ENCODE measurements at places on chromosomes 5 and 9.
A peak's percentile ranks its signal among the peaks of the same experiment; 100 is the strongest.

DNA sequence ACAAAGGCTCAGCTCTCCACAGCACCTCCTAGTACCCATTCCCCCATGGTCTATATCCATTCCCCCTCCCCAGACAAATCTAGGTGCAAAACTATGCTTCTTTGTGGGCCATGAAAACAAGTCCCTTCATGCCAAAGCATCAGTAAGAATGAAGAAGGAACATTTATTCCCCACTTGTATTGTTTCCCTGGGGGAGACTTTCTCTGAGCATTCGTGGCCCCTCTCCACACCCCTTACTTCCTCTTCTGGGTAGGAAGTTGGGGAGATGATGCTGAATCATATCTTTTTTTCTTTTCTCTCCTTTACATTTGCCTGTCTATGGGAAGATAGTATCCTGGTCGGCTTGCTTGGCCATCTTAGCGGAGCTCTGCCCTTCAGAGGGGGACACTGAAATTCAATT, 246.8 kb downstream of the NSG2 start:
- DNase-seq, result no peak

DNA sequence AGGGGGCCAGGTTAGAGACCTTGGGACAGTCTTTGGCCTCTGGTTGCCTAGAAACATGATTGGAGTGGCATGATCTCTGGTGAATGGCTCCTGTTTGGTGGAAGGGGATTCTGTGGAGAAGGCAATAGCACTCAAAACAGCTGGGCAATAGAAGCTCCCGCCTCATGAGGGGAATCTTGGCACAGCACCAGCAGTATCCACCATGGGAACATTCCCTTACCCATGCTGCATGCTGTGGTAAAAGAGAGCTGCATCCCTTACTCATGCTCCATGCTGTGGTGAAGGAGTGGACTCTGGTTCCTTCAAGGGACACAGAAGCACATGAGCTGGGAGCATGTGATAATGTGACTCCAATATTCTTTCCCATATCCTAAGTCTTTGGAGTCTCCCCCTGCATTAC, 160.6 kb downstream of the PJA2 start:
- DNase-seq, result no peak

GRCh38 chr9:93730217-93730616, 153.8 kb downstream of the PHF2 start:
- DNase-seq, result no peak

DNA sequence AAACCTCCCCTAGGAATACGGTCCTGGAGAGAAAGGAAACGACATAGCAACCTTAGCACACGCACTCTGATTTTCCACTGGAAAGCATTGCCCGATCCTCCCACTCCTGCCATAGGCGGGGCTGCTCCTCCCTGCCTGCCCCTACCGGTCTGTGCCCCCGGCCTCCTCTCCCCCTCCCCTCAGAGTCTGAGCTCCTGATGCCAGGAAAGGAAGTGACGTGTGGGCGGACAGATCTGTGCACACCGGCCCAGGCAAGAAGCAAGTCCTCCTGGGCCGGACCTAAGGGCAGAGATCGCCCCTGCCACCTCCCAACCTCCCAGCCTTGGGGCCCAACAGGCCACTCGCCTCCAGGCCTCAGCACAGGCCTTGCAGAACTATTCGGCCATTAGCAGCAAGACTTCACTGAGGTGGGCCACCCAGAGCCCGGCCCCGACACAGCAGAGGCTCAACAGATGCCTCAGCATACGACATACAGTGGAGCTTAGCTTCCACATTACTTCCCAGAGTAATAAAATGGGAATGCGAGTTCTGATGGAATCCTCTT, 7.2 kb downstream of the NINJ1 start:
- no peak for DNase-seq

- peak; percentile 24 for DNase-seq
Measured at GRCh38 chr5:164353155-164353554, 847.7 kb downstream of the MAT2B start.

DNA sequence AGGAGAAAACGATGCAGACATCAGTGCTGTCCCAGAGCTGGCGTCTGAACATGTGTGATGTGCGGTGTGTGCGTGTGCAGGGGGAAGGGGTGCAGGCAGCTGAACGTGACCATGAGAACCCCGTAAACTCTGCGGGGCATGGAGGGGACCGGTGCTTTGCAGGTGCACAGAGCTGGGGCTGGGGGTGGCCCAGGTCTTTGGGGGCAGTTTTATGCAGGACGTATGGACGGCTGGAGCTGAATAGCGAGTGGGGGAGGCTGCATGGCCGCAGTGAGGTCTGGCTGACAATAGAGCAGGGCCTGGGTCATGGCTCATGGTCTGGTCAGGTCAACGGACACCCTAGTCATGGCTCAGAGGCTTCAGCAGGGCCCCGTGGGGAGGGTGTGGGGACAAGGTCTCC, 3.3 kb upstream of the EXOC3 start:
- DNase-seq, result no peak

DNA sequence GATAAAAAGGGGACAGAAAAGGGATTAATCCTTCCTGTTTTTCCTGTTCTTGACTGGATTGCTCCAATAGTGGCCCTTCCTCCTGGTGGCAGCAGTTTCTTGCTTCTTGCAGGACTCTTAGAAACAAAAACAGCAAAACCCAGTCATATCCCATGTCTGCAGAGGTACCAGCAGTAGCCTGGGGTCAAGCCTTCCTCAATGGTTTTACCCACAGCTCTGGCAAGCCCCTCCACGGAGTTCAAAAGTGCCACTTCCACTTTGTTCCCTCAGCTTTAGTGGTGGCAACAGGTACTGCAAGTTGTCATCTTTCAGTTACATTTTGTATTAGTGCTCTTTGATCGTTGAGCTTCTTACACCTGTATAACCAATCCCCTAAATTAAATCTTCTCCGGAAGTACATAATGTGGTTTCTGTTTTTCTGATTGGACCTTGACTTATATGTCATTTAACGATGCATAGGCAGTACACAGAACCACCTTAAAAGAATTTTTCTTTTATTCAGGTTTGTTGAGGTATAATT, 8.7 kb upstream of the RANBP6 start:
- DNase-seq, result no peak

DNA sequence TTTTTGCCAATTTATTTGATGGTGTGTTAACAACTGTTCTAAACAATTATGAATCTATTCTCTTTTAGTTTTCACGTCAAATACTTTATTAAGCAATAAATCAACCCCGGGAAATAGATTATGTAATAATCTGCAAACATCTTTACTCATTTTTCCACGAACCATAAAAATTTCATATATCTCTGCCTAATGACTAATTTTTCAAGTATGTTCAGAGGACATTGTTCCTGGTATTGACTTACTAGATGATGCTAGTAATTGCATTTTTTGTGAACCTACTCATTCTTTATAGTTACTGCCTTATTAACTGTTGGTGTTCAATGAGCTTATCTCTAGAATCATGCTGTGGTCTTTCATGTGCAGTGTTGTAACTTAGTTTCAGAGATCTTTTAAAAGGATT, 41.0 kb upstream of the FBN2 start:
- DNase-seq, result no peak

DNA sequence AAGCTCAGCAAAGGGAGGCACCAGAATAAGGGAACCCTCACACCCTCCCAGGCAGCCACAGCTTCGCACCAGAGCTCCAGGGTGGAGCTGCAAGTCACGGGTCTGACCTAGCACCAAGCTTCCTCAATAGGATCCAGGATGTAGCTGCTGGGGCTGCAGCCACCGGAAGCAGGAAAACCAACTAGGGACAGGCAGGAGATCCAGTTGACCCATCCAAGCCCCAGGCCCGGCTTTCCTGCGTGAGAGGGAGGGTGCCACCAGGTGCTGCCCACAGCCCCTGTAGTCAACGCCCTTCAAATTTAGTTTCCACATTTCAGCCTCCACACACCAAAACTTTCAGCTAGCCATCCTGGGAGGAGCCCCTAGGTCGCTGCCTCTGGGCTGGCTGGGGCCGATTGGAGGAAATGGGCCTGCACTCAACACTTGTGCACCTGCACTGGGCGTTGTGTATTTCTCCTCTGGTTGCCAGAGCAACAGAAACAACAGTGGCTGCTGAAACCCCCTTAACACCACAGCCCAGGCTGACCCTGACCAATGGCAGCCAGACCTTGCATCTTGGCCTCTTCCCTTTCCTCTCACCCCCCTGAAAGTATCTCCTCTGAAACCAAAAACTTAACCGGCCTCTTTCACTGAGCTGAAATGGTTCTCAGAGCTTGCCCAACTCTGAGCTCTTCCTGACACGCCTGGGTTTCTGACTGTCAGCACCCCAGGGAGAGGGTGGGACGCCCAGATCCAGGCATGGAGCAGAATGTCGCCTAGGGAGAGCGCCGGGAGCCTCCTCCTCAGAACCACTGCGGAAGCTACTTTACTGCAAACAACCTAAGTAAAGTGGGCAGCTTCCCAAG, 226.5 kb upstream of the MAP3K1 start:
- DNase-seq, result no peak

GRCh38 chr5:40381676-40382363, 297.9 kb upstream of the PTGER4 start:
- DNase-seq, result no peak
